ENCODE measurements at places on chromosomes 7 and 10.
A peak's percentile ranks its signal among the peaks of the same experiment; 100 is the strongest.

GRCh38 chr7:2138146-2138765 lies 94.5 kb downstream of the MAD1L1 start:
- DNase-seq = peak; percentile 52

DNA sequence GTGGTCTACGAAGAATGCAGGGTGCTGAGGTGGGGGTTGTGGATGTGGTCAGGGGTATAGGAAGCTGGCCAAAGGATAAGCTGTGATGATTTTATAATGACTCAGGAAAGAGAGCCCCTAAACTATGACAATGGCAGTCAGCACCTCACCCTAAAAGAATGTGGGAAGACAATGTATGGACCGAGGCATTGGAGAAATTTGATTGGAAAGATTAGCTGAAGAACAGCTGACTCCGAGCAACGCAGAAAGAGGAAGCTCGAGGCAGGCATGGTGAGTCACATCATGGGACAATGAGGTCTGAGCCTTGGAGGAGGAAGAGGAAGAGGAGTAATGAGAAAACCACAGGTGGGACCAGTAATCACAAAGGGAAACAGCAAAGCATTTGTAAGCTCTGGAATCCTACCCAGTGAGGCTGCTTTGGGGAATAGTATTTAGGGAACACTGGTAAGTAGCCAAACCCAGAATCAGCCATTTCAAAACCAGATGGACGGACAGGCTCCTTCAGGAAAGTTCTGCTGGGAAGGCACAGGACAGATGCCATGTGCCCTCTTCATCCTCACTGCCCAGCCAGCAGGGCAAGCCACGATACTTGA lies 295.4 kb downstream of the PRPF18 start:
- peak; percentile 2 for DNase-seq

GRCh38 chr7:28142650-28143049 lies 37.9 kb downstream of the JAZF1 start:
- DNase-seq = no peak

- DNase-seq = no peak
These were observed 14.3 kb downstream of the EIF4EBP2 start for GRCh38 chr10:70418229-70418628.

DNA sequence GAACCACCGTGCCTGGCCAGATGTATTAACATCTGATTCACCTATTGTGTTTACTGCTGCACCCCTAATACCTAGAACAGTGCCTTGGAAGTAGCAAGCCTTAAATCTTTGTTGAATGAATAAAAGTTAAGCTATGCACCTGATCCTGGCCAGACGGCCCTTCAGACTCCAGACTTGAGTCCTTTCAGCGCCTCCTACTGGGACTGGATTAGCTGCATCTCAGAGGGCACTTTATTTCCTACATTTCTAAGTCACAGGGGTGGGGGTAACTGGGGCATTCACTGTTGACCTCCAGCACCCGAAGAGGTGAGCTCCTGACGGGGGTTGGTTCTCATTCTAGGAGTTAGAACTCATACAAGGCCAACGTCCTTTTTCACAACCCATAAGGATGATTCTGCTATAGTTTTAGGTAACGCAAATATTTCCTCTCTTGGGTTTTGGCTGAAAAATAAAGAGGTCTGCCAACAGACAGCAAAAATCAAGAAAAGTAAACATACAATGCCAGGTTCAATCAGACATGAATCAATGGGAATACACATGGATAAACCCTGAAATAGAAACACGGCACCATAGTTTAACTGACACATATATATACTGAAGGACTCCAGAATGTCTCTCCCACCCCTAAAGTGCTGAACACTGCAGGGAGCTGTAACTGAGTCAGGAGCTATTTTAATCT lies 48.0 kb upstream of the DLG5 start:
- no peak for DNase-seq

GRCh38 chr7:144735505-144736276 lies 100.2 kb downstream of the TPK1 start:
- no peak for DNase-seq

GRCh38 chr10:103193107-103193819 lies at the start of gene NT5C2:
TSS of gene NT5C2 (minus strand) at chr10:103193272. CDS start at chr10:103174958, 18,314 bp downstream.
- DNase-seq = peak; percentile 78

DNA sequence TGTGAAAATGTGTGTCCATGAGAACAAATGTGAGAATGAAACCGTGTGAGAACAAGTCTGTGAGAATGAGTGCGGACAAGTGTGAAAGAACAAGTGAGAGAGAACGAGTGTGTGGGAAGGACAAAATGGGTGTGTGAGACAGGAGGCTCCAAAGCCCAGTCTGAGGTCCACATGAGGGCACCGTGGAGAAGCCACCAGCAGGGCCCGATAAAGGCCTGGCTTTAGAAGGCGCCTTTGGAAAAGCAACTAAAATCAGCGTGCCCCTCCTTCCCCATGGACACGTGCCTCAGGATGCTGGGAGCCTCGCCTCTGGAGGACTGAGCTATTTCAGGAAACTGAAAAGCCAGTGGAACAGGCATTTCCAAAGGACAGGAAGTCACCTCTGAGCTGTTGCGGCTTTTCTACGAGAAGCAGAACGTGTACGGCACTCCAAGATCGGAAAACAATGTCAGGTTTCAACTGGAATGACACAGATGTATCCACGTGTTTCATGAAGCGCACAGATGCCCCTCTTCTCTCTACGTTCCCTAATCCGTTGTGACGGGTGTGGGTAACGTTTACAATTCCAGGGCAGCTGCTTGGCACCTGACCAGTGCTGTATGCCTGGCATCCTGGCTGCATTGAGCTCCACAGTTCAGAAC lies 46.4 kb downstream of the ESYT2 start:
- no peak for DNase-seq

DNA sequence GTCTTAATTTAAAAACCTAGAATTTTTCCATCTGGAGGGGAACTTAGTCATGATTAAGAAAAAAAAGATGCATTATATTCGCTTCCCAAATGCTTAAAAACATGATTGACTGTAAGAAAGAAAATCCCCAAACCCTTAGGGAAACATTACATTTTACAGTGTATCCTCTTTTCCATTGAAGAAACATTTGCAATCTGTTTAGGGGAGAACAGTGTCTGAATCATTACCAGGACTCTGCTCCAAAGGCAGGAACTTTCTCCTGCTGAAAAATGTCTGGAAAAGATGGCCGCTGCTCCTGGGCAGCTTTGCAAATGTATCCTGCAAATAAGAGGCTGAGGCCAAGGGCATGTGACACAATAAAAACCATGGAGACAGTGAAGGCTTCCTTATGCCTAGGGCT lies 173.7 kb downstream of the BUB3 start:
- no peak for DNase-seq

GRCh38 chr10:126041804-126042231 lies 145.5 kb downstream of the FANK1 start:
- peak; percentile 81 for DNase-seq

GRCh38 chr10:113709221-113709838 lies 29.6 kb downstream of the CASP7 start:
- DNase-seq = no peak

DNA sequence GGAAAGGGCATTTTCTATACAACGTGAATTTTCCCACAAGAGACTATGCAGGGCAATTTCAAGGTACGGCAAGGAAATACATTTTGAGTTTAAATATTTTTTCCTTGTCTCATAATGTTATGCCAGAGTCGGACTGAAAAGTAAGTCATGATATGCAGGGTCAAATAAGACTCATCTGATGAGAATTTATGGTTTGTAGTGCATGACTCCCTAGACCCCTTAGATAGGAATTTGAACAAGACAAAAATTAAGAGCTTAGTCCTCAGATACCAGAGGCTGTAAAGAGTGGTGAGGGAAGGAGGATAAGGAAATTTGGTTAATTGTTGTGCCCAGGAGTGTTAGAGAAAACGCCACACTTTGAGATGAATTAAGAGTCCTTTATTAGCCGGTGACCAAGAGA lies 616.6 kb downstream of the XPNPEP1 start:
- no peak for DNase-seq

DNA sequence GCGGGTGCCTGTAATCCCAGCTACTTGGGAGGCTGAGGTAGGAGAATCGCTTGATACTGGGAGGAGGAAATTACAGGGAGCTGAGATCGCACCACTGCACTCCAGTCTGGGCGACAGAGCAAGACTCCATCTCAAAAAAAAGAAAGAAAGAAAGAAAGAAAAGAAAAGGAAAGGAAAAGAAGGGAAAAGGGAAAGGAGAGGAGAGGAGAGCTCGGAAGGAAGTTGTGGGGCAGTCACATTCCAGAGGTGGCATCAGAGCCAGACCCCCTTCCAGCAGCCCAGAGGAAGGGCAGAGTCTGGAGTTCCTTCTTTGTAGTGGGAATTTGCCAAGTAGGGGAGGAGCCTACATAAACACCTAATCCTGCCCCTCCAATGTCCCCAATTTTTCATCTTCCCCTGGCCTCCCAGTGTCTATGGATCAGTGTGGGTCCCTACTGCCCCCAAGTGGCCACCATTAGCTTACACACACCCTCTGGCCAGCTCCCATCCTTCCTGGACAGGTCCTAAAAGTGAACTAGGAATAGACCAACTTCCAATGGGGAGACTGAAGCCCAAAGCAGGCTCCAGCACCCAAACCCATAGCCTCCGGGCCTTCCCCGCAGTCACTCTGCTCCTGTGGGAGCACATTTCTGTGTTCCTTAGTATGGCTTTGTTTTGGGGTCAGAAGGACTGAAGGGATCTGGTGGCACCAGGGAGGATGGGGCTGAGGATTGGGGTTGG lies 39.6 kb upstream of the HSPB1 start:
- DNase-seq = peak; percentile 38

- DNase-seq = no peak
These were observed 61.1 kb upstream of the EZH2 start for GRCh38 chr7:148944935-148945934.

- DNase-seq = no peak
These were observed 23.5 kb downstream of the ASB4 start for GRCh38 chr7:95509199-95509598.

DNA sequence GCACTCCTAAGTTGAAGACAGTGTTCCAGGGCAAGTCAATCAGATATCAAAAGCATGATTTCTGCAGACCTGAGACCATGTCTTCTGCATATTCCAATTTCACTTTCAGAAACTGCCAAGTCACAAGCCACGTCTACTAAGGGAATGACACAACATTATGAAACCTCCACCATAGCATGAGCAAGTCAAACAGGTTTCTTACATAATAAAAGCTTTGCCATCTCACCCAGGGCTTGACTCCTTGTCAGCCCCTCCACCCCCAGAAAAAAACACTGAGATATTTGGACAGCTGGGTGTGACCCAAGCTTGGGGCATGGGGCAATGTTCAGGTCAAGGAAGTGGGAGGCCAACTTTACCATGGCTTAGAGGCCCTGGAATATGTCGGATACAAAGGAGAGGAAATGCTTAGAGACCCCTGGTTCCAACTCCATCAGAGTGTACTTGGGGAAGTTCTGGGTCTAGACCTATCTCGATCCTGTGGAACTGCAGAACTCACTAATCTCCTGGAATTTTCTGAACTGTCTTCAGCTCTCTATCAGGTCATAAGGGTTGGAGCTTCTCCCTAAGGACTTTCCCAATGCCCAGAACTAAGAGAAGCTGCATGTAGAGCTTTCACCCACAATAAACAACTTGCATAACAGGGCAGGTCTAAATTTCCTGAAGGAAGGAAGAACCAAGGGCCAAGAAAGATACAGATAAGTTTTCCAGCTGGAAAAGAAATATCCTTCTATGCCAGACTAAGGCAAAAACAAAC lies 80.6 kb upstream of the NAMPT start:
- DNase-seq = peak; percentile 4

GRCh38 chr10:48449501-48450232 lies 143.2 kb downstream of the MAPK8 start:
- no peak for DNase-seq

- DNase-seq = no peak
These were observed 47.7 kb upstream of the GTF2IRD1 start for GRCh38 chr7:74405899-74406512.

Measured in CD4-positive, alpha-beta T cell treated with Interleukin-21 for 1 hour (primary cell).